Thoracic aorta (tissue), 2 donors: ENCODE measurements at places on chromosomes 12 and 14. TPM values are rescaled to one million over a fixed set of nuclear protein-coding genes. Genes with fewer than 3 reads are reported as not detected.

- H3K4me1 ChIP-seq = no peaks in the 10 kb centered on the region
- H3K27me3 ChIP-seq = no peaks in the 10 kb centered on the region
- no peaks in the 10 kb centered on the region for H3K36me3 ChIP-seq
Measured at GRCh38 chr12:125197326-125197725, 132.1 kb downstream of the AACS start.

DNA sequence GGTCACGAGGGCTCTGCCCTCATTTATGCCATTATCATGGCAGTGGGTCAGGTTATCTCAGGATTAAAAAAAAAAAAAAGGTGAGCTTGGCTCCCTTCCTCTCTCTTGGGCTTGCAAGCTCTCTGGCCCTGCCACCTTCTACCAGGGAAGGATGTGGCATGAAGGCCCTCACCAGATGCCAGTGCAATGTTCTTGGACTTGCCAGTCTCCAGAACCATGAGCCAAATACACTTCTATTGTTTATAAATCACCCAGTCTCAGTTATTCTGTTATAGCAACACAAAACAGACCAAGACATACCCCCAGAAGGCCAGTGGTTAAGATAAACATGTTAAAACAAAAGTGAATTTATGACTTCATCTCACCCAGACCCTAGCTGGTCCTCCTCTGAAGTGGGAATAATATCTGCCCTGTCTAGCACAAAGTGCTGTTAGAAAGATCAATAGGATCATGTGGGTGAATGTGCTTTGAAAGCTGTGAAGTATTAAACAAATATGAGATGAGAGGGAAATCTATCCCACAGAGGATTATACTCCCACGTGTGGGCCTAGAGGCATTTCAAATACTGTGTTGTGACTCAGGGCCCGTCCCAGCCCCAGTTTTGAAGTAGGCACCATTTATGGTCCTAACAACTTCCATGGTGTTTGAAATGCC is 88.6 kb downstream of the NINJ2 start:
- H3K4me1 ChIP-seq = peaks cover 41% of the 10 kb centered on the region
- no peaks in the 10 kb centered on the region for H3K27me3 ChIP-seq
- no peak overlapping the region for H3K4me3 ChIP-seq
- peak overlapping the region; percentile 75 for H3K27ac ChIP-seq
- no peaks in the 10 kb centered on the region for H3K36me3 ChIP-seq

DNA sequence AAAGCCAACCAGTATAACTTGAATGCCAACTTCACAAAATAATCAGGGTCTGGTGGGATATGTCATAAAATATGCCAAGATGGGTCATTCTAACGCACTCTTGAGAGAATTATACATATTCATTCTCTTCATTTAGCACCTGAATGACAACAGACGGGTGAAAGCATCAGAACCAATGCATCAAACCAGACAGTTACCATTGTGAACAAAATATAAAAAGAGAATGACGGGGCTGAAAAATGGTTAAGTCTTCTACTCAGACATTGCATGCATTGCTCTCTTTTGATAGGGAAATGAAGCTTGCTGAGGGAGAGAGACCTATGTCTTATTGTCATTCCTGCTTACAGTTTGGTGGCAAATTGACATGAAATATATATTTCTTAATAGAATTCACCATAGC is 702.1 kb downstream of the NOVA1 start:
- H3K36me3 ChIP-seq = no peaks in the 10 kb centered on the region
- DNase-seq = no peak
- no peak overlapping the region for H3K4me3 ChIP-seq
- no peaks in the 10 kb centered on the region for H3K27me3 ChIP-seq

- no peaks in the 10 kb centered on the region for H3K4me1 ChIP-seq
- no peak overlapping the region for H3K4me3 ChIP-seq
Measured at GRCh38 chr14:24900269-24901100, 149.5 kb downstream of the STXBP6 start.

The FGF23 gene
- total RNA-seq = not detected

GRCh38 chr12:115452751-115453281 is 768.8 kb upstream of the TBX3 start:
- no peaks in the 10 kb centered on the region for H3K36me3 ChIP-seq
- H3K27me3 ChIP-seq = no peaks in the 10 kb centered on the region
- no peak overlapping the region for H3K4me3 ChIP-seq
- H3K27ac ChIP-seq = no peak overlapping the region
- no peak for DNase-seq

DNA sequence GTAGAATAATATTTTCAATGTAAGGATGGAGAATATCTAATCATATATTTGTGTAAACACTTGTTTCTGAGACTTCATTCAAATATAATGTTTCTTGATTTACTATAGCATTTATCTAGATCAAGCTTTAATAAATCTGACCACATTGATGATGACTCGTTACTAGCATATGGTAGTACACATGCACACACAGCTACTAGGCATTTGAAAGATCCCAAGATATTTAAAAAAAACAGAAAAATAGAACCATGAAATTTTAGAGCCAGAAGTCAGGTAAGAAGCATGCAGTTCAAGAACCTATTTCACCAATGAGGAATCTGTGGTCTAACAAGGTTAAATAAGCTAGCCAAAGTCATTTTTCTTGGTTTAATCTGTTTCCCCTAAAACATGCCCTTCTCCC is 32.0 kb downstream of the DCP1B start:
- H3K27ac ChIP-seq = peak overlapping the region; percentile 78
- H3K36me3 ChIP-seq = no peaks in the 10 kb centered on the region
- H3K4me3 ChIP-seq = peak overlapping the region; percentile 54
- H3K4me1 ChIP-seq = peaks cover 61% of the 10 kb centered on the region
- DNase-seq = no peak
